ENCODE measurements at places on chromosomes 11 and 22.

DNA sequence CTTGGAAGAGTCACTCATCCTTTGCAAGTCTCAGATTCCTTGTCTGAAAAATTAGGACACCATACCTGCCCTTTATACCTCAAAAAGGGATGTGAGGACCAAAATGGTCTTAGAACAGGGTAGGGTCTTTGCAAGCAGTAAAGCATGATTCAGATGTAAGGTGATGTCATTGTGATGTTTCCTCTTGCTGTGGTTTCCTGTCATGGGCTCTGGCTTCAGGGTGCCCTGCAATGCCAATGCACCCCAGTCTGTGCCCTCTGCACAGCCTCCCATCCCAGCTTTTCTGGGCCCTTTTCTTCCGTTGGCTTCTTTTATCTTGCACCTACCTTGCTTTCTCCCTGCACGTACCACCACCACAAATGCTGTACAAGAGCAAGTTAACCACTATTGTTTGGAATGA is 87.8 kb upstream of the NNMT start:
- H3K4me3 ChIP-seq, result no peak overlapping the region
- H3K4me1 ChIP-seq, result peaks cover 2% of the 10 kb centered on the region
- no peak for DNase-seq
- H3K27ac ChIP-seq, result no peak overlapping the region
- no peaks in the 10 kb centered on the region for H3K36me3 ChIP-seq
- H3K27me3 ChIP-seq, result peaks cover 61% of the 10 kb centered on the region

- peaks cover 4% of the 10 kb centered on the region for H3K36me3 ChIP-seq
- DNase-seq, result peak; percentile 15
- H3K4me1 ChIP-seq, result peaks cover 9% of the 10 kb centered on the region
- no peak overlapping the region for H3K27ac ChIP-seq
These were observed 211.4 kb upstream of the NARS2 start for GRCh38 chr11:78786086-78786485.

GRCh38 chr11:26608507-26609146 is 36.6 kb upstream of the MUC15 start:
- DNase-seq, result no peak
- H3K4me1 ChIP-seq, result no peaks in the 10 kb centered on the region
- no peak overlapping the region for H3K27ac ChIP-seq
- no peaks in the 10 kb centered on the region for H3K36me3 ChIP-seq

DNA sequence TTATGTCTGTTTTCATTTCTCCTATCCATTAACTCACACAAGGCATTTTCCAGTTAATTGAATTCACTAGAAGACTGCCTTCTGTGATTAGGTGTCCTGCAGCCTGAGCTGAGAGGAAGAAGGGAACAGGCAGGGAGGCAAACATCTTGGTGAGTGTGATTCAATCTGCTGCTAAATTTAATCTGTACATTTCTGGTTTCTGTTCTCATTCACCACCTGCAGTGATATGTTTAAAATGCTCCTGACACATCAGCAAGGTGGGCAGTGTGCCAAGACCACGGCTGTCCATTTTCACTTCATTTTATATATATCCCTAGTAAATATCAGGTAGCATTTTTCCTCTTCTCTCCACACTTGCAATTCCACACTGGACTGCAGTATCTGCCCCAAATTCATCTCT is 416.5 kb downstream of the TMEM135 start:
- H3K27ac ChIP-seq, result peak overlapping the region; percentile 5
- H3K4me1 ChIP-seq, result peaks cover 5% of the 10 kb centered on the region
- no peak overlapping the region for H3K4me3 ChIP-seq
- no peak for DNase-seq
- H3K27me3 ChIP-seq, result no peaks in the 10 kb centered on the region

DNA sequence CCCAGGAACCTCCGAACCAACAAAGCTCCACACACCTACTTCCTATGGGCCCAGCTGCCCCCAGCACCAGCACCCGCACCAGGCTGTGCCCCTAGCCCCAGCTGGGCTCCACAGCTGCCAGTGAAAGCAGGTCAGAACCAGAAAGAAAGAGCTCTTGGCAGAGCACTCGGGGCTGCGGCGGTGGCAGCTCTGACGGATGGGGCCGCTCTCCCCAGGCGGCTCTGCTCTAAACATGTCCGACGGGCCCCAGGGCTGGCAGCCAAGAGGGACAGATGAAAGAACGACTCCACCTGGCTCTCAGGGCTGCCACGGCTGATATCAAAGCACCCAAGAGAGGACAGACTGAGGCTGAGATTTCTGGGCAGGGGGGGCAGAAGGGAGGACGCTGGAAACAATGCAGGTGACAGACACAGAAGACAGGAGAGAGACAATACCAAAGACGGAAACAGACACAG is 25.7 kb downstream of the LRFN4 start:
- no peak for DNase-seq
- peaks cover 45% of the 10 kb centered on the region for H3K4me1 ChIP-seq
- no peak overlapping the region for H3K4me3 ChIP-seq
- peaks cover 4% of the 10 kb centered on the region for H3K27me3 ChIP-seq
- no peak overlapping the region for H3K27ac ChIP-seq
- H3K36me3 ChIP-seq, result no peaks in the 10 kb centered on the region

DNA sequence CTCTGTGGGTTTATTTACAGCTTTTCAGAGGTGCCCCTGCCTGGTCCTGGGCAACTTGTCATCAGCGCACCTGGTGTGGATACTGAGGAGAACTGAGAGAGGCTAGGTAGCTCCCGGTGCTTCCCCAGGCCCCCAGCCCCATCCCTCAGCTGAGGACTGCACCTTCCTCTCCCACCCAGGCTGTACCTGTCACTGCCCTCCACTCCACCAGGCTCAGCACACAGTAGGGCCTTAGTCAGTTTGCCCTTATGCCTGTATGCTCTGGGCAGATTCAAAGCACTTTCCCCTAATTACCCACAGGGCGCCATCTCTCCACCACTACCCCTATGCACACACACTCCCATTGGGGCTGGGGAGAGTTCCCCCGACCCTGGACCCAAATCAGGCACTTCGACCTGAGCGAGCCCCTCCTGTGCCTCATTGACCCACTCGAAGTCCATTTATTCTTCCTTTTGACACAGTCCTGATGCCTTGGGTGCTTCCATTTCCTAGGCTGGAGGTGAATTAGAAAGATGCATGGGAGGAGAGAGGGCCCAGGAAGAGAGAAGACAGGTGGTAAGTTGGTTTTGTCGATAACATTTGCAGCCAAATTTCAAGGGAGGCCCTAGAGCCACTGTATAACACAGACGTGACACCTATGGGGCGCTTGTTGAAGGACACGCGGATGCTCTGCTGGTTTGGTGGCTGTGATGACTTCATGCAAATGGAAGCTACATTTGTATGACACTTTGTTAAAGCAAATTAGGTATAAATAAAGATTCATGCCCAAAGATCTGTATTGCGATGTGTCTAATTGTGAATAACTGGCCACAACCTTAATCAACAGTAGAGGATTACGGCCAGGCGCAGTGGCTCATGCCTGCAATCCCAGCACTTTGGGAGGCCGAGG is 13.8 kb upstream of the PICK1 start:
- peaks cover 9% of the 10 kb centered on the region for H3K27me3 ChIP-seq
- no peak overlapping the region for H3K4me3 ChIP-seq
- H3K27ac ChIP-seq, result no peak overlapping the region
- peaks cover 8% of the 10 kb centered on the region for H3K4me1 ChIP-seq

DNA sequence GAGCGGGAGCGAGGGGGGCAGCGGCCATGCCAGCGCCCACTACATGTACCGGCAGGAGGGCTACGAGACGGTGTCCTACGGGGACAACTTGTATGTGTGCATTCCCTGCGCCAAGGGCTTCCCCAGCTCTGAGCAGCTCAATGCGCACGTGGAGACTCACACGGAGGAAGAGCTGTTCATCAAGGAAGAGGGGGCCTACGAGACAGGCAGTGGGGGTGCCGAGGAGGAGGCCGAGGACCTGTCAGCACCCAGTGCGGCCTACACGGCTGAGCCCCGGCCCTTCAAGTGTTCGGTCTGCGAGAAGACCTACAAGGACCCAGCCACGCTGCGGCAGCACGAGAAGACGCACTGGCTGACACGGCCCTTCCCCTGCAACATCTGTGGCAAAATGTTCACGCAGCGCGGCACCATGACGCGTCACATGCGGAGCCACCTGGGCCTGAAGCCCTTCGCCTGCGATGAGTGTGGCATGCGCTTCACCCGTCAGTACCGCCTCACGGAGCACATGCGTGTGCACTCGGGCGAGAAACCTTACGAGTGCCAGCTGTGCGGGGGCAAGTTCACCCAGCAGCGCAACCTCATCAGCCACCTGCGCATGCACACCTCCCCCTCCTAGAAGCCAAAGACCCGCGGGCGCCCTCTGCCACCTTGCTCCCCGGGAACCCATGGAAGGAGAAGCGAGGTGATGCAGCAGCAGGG is 20.9 kb upstream of the TMEM191C start:
- no peak for DNase-seq
- peaks cover 20% of the 10 kb centered on the region for H3K4me1 ChIP-seq
- no peak overlapping the region for H3K4me3 ChIP-seq
- peaks cover 59% of the 10 kb centered on the region for H3K36me3 ChIP-seq

GRCh38 chr22:47446331-47446730 is 683.9 kb downstream of the TBC1D22A start:
- no peak overlapping the region for H3K27ac ChIP-seq
- no peak for DNase-seq
- H3K4me3 ChIP-seq, result no peak overlapping the region
- no peaks in the 10 kb centered on the region for H3K4me1 ChIP-seq
- H3K27me3 ChIP-seq, result no peaks in the 10 kb centered on the region
- no peaks in the 10 kb centered on the region for H3K36me3 ChIP-seq

Data from mesenchymal stem cell (in vitro differentiated cells and primary cell).